ENCODE measurements at places on chromosomes 7 and 10.

GRCh38 chr7:120792861-120793130, 65.1 kb downstream of the TSPAN12 start:
- DNase-seq: no peak

DNA sequence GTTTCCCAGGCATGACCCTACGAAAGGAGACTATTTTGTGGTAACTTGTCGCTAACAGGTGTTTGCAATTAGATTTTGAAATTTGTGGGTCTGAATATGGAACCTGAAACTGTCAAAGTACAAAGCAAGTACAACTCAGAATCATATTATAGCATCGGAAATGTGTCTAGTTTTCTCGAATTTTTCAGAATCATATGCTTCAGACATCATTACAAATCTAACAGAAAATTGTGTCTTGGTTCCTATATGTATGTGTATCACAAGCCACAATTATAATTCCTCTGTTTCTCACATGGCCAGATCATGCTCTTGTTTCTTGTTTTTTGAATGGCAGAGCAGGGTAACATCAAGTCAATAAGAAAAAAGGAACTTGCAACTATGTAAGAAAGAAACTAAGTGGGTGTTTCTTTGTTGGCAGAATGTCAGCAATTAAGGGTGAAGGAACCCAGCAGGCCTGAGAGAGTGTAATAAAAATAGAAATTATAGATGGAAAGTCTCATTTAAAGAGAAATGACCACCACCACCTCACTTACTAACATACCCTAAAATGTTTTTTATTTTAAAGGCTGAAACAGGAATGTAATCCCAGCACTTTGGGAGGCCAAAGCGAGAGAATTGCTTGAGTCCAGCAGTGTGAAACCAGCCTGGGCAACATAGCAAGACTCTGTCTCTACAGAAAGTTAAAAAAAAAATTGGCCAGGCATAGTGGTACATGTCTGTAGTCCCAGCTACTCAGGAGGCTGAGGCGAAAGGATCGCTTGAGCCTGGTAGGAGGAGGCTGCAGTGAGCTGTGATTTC, 51.3 kb downstream of the PRTFDC1 start:
- no peak for DNase-seq

DNA sequence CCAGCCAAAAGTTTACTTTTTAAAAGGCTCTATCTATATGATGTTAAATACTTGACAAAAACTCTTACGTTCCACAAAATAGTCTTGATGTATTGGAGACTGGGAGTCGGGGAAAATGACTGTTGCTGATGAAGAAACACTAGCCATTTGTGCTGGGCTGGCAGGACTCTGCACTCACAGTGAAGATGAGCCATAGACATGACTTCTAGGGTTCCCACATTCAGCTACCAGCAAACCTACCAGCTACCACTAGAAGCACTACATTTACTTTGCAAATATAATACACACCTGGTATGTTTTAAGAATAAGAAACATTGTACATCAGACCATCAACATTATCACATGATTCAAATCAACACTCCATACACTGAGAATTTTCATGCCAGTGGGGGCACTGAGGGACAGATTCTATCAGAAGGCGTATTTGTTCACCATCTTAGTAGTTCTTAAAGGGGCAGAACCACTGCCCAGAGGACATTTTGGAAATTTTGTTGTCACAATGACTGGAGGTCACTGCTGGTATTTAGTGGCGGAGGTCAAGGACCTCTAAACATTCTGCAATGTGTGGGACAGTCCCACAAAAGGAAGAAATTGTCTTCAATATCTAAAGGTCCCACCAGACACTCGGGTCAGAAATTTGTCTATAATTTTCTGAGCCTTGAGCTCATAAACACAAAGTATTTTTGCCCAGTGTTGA, 52.3 kb downstream of the PARD3 start:
- no peak for DNase-seq

GRCh38 chr7:54719425-54719824, 39.6 kb downstream of the SEC61G start:
- no peak for DNase-seq

GRCh38 chr10:109062371-109062770, 860.9 kb downstream of the XPNPEP1 start:
- DNase-seq: no peak

GRCh38 chr7:159158888-159159405, 14.3 kb upstream of the VIPR2 start:
- DNase-seq: no peak

GRCh38 chr7:39341083-39341482, 225.1 kb upstream of the YAE1 start:
- DNase-seq: no peak

DNA sequence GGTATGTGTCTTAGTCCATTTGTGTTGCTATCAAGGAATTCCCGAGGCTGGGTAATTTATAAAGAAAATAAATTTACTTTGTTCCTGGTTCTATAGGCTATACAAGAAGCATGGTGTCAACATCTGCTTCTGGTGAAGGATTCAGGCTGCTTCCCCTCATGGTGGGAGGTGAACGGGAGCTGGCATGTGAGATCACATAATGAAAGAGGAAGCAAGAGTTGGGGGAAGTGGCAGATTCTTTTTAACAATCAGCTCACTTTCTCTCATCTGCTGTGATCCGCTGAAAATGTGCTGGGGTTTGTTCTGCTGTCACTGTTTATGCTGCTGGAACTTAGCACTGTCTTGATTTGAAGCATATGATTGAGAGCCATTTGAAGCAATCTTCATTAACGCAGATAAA, 730.0 kb upstream of the SORCS1 start:
- DNase-seq: no peak

DNA sequence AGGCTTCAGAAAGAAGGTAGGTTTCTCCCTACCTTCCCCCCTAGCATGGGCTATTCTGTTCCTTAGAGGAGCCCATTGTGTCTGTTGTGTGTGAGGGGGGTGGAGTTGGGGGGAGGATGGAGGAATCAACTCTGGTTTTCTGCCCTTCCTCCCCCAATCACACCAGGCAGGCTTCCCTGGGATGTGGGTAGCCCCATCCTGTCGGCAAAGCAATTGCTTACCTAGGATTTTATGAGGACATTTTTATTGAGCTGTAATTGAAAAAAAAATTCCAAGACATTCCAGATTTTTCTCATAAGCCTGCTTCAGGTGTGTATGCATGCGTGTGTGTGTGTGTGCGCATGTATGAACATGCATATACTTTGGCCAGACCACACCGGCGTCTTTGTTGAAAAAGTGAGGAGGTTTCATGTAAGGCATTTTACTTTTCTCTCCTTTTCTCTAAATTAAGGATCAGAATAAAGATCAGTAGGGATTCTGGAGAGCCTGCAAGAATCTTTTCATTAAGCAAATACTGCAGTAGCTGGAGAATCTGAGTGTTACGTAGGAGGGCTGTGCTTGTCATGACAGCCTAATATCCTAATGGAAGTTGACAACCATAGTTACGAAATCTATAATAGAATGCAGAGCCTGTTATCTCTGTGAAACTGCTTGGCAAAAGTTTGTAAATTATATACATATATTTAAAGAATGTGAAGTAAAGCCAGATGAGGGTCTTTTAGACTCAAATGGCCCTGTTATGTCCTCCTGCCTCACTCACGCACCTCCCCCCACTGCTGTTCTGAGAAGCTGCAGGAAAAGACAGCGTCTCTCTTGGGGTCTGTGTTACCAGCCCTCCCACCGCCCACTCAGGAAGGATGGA, 27.3 kb upstream of the SAMD8 start:
- DNase-seq: no peak

GRCh38 chr7:98090116-98090515, 16.5 kb upstream of the LMTK2 start:
- DNase-seq: no peak

DNA sequence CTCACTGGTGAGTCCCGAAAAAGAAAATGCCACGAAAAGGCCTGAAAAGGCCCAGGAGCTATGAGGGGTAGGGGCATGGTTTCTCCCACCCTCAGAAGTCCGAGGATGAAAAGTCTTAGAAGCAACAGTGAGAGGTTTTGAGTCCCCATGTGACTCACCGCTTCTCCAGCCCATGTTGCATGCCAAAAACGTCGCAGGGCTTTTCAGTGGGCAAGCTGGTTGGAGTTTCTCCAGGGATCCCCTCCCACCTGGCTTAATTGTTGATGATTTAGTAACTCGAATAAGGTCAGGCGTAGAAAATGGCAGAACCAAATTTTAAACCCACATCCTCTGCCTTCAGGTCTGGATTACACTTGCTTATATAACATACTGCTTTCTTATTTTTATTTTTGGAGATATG, 96.3 kb upstream of the ARMC3 start:
- DNase-seq: no peak

GRCh38 chr7:80213814-80214213, 79.2 kb downstream of the GNAI1 start:
- no peak for DNase-seq

DNA sequence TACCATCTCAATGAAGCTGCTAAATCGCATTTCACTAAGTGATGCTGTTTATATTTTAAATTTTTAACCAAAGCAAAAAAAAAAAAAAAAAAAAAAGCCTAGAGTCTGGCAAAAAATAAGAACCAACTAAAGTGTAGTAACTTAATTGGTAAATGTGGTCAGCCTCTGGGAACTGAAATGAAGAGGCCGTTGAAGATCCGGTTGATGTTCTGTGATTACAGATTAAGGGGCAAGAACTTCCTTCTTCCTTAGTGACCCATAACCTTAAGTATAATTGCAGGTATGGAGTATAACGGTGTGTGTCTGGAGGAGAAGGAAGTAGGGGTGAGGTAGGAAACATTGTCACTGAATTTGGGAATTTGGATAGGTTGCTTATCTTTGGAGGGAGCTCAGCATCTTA, 7.7 kb upstream of the SRGN start:
- no peak for DNase-seq

DNA sequence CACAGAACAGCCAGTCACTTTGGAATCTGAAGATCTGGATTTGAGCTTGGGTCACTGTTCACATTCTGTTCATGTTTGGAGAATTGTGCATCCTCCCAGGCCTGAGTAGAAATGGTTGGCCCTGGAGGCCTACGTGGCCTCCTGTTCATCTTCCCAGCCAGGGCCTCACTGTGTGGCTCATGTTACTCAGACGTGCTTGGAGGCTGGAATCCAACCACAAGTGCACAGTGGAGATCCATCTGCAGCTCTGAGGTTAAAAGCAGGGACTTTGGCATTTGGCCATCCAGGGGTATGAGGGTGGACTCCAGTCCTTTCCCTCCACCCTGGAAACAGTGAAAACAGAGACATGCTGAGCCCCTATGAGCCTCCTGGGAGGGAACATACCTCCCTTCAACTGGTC, 709.0 kb upstream of the IGFBP3 start:
- DNase-seq: no peak

GRCh38 chr10:30842894-30843293, 188.8 kb downstream of the ZNF438 start:
- no peak for DNase-seq

- DNase-seq: no peak
Measured at GRCh38 chr7:151851145-151851751, 25.7 kb downstream of the PRKAG2 start.

GRCh38 chr7:28432105-28432504, 19.8 kb downstream of the CREB5 start:
- DNase-seq: no peak

DNA sequence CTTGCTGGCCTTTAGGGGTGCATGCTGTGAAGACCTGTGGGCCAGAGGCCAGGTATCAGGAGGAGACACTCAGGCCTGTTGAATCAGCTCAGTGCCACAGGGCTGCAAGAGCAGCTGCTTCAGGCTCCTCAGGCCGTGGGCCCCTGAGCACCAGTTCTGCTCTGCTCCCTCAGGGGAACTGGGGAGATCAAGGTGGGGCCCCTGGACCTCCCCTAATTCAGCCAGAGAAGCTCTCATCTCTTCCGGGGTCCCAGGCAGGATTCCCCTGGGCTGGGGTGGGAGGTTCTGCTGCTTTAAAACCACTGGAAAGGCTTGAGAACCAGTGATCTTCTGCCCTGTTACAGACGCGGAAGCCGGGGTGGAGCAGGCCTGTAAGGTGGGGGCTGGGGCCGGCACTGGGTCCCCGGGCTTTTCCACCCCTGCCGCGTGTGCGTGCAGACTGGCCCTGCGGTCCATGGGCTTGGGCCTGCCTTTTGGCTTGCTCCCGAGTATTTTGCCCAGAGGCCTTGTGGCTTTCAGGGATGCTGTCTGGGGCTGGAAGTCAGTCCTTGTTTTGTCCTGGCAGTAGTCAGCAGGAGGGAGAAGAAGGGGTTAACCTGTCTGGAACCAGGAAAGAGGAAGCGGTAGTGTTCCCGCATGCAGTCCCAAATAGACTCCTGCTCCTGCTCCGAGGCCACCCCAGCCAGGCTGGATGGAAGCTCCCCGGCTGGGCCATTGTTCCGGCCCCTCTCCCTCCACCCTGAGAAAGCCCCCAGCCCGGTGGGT, 74.3 kb downstream of the LHPP start:
- no peak for DNase-seq

- DNase-seq: no peak
Measured at GRCh38 chr7:28958980-28959347, 834 bp upstream of the TRIL start.

DNA sequence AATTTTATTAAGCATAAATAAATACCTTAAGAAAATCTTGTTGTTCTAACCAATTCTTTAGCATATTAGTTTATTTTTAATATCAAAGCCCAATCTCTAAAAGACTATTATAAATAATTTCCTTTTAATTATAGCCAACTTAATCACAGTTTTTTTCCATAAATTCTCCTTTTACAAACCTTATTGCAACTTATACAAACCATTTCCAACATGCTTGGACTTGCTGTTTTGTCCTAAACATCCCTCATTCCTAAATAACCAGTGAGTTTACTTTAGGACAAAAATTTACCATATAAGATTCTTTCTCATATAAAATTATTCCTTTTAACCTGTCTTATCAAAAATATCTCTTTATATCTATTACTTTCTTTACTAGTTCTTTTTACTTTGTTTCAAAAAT, 25.2 kb upstream of the LSM8 start:
- DNase-seq: no peak

DNA sequence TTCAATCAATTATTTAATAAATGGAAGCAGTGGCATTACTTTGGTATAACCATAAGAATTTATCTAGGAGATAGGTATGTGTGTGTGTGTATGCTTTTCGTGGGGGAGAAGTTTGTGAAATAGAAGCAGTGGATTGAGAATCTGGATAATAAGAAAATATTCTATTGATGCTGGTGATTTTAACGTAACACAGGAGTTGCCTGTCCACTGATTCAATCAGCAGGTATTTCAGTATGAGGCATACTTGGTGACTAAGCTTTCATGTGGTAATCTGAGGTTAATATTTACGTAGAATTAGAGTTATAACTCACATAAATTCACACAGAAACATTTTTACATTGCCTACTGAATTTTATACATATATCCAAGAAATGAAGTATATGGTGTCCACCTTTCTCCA, 568.0 kb downstream of the ZWINT start:
- no peak for DNase-seq

DNA sequence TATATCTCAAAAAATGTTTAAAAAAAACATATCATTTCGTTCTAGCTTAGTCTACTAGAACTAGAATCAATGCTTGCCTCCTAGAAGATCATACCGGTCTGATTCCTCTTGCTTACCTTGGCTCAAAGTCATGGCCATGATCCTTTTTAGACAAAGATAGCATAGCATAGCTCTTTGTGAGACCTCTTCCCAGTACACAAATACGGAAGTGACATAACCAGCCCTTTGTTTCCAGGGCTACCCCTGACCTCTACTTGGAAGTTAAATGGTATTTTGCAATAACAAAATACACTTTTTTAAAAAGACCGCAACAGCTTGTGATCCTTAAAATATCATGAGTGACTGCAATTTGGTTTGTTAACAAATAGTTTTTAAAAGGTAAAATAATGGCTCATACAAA, 130.7 kb upstream of the NOBOX start:
- no peak for DNase-seq

- no peak for DNase-seq
Measured at GRCh38 chr7:36203071-36203790, 50.2 kb downstream of the EEPD1 start.

GRCh38 chr10:106711313-106711906, 453.1 kb downstream of the SORCS1 start:
- DNase-seq: no peak

- no peak for DNase-seq
Measured at GRCh38 chr10:109932391-109932790, 9.1 kb upstream of the XPNPEP1 start.
